ENCODE measurements at places on chromosomes 2 and 18. TPM values are rescaled to one million over a fixed set of nuclear protein-coding genes. Genes with fewer than 3 reads are reported as not detected.

The MYL1 gene
- not detected for total RNA-seq

The PTMA gene
- total RNA-seq: 755 TPM

The DYNAP gene
- not detected for total RNA-seq

The TMEM247 gene
- total RNA-seq: not detected

The PTH2R gene
- not detected for total RNA-seq

The GRHL1 gene
- 0.87 TPM for total RNA-seq

The LRRC30 gene
- not detected for total RNA-seq

GRCh38 chr2:4673025-4673489 is 969.7 kb downstream of the DCDC2C start:
- no peak for DNase-seq

DNA sequence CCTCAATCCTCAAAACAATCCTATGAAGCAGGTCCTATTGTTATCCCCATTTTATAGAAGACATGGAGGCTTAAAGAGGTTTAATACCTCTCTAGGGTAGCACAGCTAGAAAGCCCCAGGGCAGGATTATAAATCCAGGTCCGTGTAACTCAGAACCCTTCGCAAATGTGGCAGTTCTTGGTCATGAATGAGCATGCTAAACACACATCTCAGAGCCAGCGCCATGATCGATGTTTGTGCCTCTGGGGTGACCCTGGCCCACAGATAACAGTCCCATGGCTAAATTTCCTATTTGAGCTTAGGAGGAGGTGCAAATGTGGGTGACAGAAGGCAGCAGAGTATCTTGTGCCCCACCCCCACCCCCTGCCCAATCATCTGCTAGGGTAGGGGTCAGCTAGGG is 17.5 kb downstream of the DNMT3A start:
- DNase-seq: no peak

DNA sequence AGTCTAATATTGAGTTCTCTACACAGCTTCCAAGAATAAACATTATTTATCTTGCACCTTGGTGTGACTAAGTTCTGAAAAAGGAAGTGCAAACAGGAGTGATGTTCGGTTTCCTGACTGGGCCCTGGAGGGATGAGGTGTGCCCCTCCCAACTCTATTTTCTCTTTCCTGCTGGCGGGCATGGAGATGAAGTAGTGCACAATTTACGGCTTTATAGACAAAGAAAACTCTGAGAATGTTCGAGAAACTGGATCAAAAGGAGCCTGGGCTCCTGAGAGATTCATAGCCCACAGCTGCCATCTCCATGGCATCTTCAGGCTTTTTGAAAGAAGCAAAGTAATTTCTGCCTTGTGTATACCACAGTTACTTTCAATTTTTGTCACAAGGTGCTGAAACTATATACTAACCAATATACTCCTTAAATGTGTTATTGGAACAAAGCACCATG is 22.3 kb downstream of the LRATD1 start:
- DNase-seq: no peak

DNA sequence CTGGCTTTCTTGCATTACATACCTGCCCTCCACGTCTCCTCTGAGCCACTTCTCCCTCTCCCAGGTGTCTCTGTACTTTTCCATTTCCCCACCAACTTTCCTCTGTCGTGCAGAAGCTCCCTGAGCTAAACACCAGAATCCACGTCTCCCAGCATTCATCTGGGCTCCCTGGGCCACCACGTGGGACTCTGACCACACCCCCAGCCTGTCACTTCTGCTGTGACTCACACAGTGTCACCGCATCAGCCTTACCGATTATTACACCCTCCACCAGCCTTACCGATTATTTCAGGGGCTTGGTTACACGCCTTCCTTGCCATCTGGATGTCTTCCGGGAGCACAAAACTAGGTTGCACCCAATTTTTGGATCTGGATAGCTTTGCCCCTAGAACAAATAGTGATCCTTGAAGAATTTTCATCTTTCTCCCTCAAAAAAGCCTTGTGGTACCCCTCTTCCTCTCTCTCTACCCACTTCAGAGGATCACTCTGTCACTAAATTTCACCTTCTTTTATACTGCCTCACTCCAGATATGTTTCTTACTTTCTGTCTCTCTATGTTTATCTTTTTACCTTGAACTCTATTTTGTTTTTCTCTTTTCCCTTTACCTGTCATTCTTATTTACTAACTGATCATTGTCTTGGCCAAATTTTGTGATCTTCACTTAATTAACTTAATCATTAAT is 136.9 kb upstream of the CAB39 start:
- DNase-seq: no peak

GRCh38 chr2:135056790-135057189 is 4.7 kb downstream of the RAB3GAP1 start:
- no peak for DNase-seq

- no peak for DNase-seq
Observed at GRCh38 chr2:19292007-19292406, 66.4 kb downstream of the OSR1 start.

- DNase-seq: no peak
Observed at GRCh38 chr2:10487081-10487740, 39.1 kb upstream of the ODC1 start.

GRCh38 chr2:69279931-69280681 is 106.9 kb downstream of the GFPT1 start:
- DNase-seq: no peak

DNA sequence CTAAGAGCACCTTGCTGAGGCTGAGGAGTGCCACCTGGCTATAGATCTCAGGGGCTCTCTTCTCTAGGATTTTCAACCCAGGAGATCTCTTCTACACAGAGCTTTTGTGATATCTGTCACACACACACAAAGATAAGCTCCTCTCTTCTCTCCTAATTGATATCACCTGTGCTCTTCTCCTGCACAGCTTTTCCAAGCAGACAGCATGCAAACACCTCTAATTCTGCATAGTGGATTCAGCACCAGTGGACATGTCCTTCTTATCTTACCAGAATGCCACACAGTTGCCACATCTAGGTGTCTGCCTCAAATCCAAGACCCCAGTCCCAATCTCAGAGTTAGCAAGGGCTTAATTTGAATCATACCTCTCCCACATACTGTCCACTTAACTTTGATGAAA is 43.9 kb downstream of the LRATD1 start:
- no peak for DNase-seq

DNA sequence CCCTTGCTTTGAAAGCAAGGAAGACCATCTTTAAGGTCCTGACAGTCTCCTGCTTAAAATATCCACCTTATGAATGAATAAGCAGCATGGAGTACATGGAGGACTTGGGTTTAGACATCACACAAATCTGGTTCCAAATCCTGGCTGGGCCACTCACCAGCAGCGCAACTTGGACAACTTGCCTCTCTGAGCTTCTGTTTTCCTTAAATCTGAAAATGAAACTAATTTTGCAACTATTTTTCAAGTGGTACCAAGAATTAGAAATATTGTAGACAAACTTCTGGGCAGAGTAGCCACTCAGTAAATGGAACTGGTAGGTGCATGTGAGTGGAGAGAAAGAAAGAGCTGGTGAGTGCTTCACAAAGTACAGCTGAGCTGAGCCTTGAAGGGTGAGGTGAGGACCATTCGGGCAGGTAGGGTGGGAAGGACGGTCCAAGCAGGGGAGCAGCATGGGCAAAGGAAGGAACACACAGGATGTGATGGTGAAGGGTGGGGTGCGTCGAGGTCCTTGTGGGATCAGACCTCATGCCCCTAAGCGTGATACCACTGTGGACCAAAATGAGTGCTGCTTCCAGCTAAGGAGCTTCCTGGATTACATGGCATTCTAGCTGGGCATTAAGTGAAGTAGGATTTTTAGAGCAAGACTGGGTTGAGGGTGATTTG is 14.4 kb upstream of the TET3 start:
- DNase-seq: no peak

- no peak for DNase-seq
Observed at GRCh38 chr2:31203916-31204315, 13.4 kb downstream of the CAPN14 start.

DNA sequence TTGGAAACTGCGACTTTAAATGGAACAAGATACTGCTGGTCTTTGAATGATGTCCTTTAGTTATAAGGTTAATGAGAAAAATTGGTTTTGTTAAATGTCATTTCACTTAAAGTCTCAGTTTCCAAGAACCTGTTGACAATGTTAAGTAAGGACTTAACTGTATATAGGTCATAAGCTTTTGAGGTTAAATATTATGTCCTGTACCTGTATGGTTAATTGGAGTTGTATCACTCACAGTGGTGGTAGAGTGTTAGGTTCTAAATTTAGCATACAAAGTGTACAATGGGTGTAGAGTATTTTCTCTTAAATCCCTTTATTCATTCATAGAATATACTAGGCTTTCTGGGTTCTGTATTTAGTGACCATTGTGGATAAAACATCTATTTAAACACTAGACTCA is 110.2 kb downstream of the HAUS1 start:
- no peak for DNase-seq

GRCh38 chr2:15819562-15820256 is 120.6 kb upstream of the MYCN start:
- DNase-seq: no peak

DNA sequence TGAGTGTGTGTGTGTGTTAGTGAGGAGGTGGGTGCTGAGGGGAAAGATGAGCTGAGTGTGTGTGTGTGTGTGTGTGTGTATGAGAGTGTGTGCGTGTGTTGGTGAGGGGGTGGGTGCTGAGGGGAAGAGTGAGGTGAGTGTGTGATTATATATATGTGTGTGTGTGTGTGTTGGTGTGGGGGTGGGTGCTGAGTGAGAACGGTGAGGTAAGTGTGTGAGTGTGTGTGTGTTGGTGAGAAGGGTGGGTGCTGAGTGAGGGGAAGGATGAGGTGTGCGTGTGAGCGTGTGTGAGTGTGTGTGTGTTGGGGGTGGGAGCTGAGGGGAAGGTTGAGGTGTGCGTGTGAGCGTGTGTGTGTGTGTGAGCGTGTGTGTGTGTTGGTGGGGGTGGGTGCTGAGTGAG is 322.0 kb upstream of the NT5C1B start:
- DNase-seq: no peak

DNA sequence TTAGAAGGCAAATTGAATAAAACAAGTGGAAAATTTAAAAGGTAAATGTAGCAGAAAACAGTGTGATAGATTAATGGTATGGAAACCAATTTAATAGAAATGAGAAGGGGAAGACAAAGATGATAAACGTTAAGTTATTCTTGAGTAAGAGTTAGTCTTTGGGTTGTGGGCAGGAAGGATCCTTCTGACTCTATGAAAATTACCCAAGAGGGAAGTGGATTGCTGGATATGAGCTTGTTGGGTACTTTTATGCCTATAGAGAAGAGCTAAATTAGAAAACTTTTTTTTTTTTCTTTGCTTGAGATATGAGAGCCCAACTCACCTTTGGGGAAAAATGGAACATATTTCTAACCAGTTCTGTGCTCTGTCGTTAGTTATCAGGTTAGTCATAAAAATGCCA is 144.0 kb downstream of the LDLRAD4 start:
- no peak for DNase-seq

DNA sequence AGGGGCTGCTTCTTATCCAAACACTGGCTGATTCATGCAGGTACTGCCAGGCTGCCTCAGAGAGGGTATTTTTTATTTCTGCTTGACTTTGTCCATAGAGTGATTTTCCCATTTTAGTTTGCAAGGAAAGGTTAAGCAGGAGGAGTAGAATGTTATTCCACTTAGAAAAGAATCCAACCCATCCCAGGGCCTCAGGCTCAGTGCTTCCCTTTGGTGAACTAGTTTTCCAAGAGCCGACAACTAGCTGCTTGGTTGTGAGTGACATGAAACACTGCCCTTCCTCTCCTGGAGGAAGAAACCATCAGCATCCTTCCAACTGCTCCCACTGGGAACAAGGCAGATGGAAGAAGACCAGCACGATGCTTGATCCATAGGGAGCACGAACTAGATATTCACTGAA is 58.5 kb downstream of the BCL2 start:
- DNase-seq: no peak

- DNase-seq: no peak
Observed at GRCh38 chr2:40286721-40287120, 165.2 kb downstream of the SLC8A1 start.

- DNase-seq: no peak
Observed at GRCh38 chr2:29902356-29902755, 19.0 kb downstream of the ALK start.

GRCh38 chr2:57990118-57990725 is 56.4 kb upstream of the VRK2 start:
- DNase-seq: no peak

GRCh38 chr2:59236723-59237122 is 995.6 kb upstream of the FANCL start:
- no peak for DNase-seq

DNA sequence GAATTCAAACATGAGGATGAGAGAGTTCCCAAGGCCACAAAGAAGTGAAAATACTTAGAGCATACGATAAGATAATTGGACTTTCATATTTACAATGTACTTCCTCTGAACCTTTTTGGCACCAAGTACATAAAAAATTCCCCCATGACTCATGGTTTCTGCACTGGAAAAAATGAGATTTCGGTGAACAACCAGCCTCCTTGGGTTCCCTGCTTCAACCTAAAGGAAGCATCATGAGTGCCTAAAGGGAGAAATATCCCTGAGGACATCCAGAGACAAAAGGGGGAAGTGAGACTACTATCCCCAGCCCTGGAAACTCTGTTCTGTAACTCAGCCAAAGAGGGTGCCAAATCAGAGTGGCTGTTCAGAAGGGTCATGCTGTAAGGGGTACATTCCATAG is 562.7 kb upstream of the SLC39A10 start:
- DNase-seq: no peak

Measured in ovary (tissue), 10 donors.